ENCODE measurements at places on chromosomes 7 and 10.

DNA sequence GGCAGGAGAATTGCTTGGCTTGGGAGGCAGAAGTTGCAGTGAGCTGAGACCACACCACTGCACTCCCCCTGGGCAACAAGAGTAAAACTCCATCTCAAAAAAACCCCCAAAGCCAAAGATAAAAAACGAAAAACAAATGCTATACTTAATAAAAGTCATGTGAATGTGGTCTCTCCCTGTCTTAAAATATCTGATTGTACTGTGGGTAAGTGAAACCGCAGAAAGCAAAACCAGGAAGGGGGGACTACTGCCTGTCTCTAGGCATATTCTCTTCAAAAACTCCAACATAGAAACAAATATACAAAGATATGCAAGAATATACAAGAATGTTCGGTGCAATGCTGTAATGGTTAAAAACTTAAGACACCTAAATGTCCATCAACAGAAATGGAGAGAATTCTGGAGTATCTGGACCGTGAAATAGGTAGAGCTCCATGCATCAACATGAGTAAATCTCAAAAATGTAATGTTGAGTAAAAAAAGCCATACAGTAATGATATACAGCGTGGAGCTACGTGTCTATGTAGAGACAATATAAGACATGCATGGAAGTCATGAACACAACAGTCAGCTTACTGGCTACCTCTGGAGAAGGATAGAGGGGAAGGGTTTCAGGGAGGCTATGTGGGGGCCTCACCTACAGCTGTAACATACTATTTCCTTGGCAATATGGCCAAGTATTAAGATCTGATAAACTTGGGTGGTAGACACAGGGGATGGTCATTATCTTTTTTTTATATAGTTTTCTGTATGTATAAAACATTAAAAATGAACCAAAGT is 2.1 kb downstream of the ZNF394 start:
- no peak for DNase-seq

DNA sequence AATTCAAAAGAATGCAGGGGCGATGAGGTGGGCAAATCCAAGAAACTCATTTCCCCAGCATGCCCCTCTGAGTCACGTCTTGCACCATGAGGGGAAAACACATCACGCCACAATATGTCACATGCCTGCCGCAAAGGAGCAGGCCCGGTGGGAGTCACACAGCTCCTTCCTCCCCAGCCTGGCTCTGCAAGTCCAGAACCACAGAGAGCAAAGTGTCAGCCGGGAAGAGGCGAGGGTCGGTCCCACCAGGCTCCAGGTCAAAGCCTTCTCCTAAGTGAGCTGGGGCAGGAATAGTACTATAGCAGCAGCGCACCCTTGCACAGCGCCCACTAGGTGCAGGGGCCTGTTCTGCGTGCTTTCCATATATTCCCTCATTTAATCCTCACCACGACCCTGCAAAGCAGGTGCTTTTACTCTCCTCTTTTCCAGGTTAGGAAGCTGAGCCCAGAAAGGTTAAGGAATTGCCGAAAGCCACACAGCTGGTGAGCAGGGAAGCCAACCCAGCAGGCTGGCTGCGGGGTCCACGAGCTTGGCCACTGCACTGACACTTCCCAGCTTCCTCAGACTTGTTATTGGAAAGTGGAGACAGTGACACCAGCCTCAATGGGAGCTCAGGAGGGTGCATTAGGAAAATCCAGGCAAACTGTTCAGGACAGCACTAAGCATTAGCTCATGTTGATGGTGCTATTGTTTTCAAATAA is 94.0 kb upstream of the ZMIZ1 start:
- peak; percentile 49 for DNase-seq

- DNase-seq = no peak
Observed at GRCh38 chr7:140722254-140722653, 25.7 kb downstream of the NDUFB2 start.

DNA sequence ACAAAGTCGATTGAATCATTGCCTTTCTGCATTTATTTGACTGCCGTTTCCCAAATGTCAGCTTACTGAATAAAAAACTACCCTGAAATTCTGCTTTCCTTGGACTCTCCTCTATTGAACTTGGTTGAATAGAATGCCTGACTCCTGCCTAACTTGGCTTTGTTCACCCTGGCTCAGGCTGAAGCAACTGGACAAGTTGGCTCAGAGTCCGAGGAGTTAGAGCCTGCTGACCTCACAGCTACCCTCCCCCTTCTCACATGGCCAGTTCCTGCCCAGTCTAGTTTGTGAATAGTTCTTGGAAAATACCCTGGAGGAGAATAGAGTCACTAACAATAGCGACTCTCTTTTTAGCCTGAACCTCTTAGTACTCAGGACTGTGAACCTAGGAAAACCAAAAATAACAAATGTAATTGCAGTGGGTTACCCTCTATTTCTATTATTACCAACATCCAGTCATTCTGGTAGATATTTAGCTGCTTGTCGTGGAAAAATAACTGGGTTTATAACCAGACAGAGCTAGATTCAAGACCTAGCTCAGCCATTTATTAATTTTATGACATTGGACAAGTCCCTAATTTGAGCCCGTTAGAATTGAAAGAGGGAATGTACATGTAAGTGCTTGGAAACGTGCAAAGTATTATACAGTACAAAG is 17.3 kb upstream of the NRBF2 start:
- DNase-seq = peak; percentile 83

DNA sequence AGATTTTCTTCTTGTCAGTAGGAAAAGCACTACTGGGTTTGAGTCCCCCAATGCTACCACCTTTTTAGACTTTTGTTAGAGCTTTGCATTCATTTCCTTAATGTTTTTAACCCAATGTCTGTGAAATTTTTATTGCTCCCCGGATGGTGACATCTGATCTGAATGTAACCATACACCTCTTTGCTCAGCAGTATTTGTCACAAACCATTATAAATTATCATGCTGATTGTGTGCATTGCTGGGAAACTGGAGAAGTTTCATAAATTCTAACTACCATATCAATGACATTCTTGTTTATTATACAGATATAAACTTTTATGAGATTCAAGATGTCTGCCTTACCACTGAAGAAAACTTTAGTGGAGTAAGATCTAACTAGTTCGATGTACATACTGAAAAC is 8.5 kb downstream of the NRP1 start:
- DNase-seq = no peak

All from GM04503 (cell line).